Calu3 (cell line): ENCODE measurements at places on chromosomes 2 and 18. TPM values are rescaled to one million over a fixed set of nuclear protein-coding genes. Genes with fewer than 3 reads are reported as not detected.

The HEATR5B gene
- 12.2 and 13.1 TPM in 2 replicates for total RNA-seq

The FBLN7 gene
- 0.27 and 0.73 TPM in 2 replicates for total RNA-seq

The TFCP2L1 gene
- 21.1 and 29.8 TPM in 2 replicates for total RNA-seq

The RIT2 gene
- total RNA-seq = not detected in 2 replicates

The TYW5 gene
- 12.5 and 14.2 TPM in 2 replicates for total RNA-seq

DNA sequence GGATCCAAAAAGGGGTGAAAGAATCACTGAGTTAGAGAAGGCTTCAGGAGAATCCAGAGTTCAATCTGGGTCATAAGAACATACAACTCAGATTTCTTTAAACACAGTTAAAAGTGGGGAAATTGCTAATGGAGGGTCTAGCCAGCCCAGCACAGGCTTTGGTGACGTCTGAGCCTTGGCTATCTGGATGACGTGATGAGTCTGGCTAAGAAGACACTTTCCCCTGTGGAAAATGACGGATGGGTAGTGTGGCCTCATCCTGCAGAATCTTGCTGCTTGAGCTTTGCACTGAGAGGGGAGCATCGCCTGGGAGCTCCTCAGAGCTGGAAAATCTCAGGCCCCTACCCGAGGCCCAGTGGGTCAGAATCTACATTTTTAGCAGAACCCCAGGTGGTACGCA lies 19.2 kb downstream of the EDAR start:
- DNase-seq = no peak

DNA sequence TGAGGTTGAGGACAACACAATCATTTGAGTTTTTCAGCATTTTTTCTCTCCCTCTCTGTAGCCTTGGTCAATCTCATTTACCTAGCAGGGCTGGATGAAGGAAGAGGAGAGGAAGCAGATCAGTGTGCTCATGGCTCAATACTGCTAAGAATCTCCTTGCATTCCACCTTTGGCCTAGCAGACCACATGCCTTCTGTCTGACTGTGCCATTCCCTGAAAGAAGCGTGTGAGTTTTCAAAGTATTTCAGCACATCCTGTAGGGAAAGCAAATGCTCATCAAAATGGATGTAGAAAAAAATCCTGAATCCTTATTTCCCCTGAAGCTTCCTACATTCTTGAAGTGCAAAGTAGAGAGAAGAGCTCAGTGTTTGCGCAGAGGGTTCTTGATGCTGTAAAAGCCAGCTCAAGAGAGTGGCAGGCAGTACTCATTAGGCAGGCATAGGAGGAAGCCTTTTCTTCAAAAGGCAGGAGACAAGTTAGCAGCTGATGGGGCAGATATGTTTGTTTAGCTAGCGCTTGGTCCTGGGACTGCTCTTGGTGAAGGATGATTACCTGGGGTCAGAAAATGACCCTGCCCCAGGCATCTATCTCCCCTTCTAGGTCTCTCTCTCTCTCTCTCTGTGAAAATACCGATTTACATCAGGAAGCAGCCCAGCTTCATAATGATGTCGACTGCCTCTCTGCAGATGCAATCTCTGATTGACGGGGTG lies 14.4 kb upstream of the PIK3C3 start:
- DNase-seq = peak; percentile 9

- DNase-seq = no peak
These were observed 25.5 kb upstream of the SPTBN1 start for GRCh38 chr2:54430649-54431048.

- DNase-seq = peak; percentile 39
These were observed 26.2 kb downstream of the MMADHC start for GRCh38 chr2:149561309-149561926.

The DSG4 gene
- total RNA-seq = not detected in 2 replicates

GRCh38 chr18:35197296-35197695 lies 43.5 kb upstream of the ZNF397 start:
- no peak for DNase-seq

GRCh38 chr18:47613929-47614328 lies 316.5 kb downstream of the SMAD2 start:
- no peak for DNase-seq

The GALNT3 gene
- total RNA-seq = 75.0 and 79.8 TPM in 2 replicates

The HTRA2 gene
- total RNA-seq = 23.4 and 26.3 TPM in 2 replicates

GRCh38 chr2:21234464-21235120 lies 110.8 kb downstream of the TDRD15 start:
- DNase-seq = no peak

The DIPK1C gene
- total RNA-seq = not detected in 2 replicates

The RAB6C gene
- not detected in 2 replicates for total RNA-seq

- DNase-seq = no peak
These were observed 11.2 kb downstream of the KIAA2012 start for GRCh38 chr2:202084265-202084664.

GRCh38 chr2:95350774-95351597 lies 51.5 kb upstream of the FAHD2A start:
- DNase-seq = no peak

DNA sequence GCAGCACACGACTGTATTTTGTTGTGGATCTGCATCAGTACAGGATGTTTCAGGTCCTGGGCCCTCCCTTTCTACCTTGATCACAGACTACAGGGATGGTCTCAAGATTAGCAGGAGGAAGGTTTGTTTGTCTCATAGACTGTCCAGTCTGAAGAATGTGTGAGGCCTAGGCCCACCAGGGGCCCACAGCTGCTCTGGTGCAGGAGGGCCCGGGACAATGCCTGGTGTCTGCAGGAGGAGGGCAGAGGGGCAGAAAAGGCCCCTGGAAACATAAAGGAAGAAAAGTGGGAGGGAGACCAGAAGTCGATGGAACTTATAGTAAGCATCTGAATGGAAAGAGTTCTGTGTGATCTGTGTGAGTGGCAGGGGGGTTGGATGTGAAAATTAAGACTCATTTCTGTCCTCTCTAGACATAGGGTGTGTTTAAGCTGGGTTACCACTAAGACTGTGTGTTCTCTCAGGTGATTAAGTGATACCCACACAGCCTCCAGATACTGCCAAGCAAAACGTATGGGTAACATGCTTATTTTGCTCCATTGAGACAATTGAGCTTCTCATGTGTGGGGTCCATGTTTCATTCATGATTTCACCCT lies 33.4 kb upstream of the LPIN2 start:
- DNase-seq = no peak

The WNT10A gene
- 2.4 and 3.4 TPM in 2 replicates for total RNA-seq

- DNase-seq = no peak
These were observed 138.9 kb downstream of the PXDN start for GRCh38 chr2:1605102-1606045.

GRCh38 chr2:237051861-237052260 lies 33.8 kb upstream of the COPS8 start:
- no peak for DNase-seq

GRCh38 chr2:185245806-185246205 lies 492.8 kb upstream of the FSIP2 start:
- no peak for DNase-seq

The SPEG gene
- total RNA-seq = 13.4 and 16.7 TPM in 2 replicates

The VSNL1 gene
- total RNA-seq = not detected in 2 replicates

DNA sequence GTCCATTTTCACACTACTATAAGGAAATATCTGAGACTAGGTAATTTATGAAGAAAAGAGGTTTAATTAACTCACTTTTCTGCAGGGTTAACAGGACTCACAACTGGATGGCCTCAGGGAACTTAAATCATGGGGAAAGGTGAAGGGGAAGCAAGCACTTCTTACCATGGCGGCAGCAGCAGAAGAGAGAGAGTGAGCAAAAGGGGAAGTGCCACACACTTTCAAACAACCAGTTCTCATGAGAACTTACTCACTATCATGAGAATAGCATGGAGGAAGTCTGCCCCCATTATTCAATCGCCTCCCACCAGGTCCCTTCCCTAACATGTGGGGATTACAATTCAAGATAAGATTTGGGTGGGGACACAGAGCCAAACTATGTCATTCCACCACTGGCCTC lies 55.1 kb upstream of the NETO1 start:
- no peak for DNase-seq

GRCh38 chr2:134532537-134532936 lies 186.3 kb downstream of the TMEM163 start:
- DNase-seq = no peak

GRCh38 chr18:43869451-43870008 lies 592.2 kb upstream of the SYT4 start:
- no peak for DNase-seq

The FABP1 gene
- total RNA-seq = not detected in 2 replicates

The SUCLG1 gene
- 72.3 and 78.9 TPM in 2 replicates for total RNA-seq

GRCh38 chr2:27250652-27251379 lies 12.0 kb downstream of the SLC30A3 start:
- DNase-seq = no peak

GRCh38 chr2:15658911-15659310 lies 67.2 kb downstream of the DDX1 start:
- no peak for DNase-seq

GRCh38 chr2:23420840-23421476 lies 36.0 kb downstream of the KLHL29 start:
- no peak for DNase-seq

DNA sequence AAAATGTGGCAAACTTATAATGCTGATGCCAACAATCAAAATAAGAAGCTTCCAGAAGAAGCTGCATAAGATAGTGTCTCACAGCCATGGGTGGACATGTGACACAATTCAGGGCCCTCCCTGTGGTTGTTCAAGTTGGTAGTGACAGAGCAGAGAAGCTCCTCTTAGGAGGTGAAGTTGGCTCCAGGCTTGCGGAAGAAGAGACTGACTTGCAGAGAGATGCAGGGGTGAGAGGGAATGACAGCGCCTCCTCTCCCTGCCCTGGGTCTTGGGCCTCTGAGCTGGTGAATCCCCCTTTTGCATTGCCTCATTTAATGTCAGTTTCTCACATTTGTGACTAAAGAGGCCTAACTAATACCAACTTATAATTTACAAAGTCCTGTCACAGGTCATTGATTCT lies 23.0 kb upstream of the RHOB start:
- no peak for DNase-seq

- DNase-seq = no peak
These were observed 35.9 kb downstream of the INPP4A start for GRCh38 chr2:98480598-98480997.

DNA sequence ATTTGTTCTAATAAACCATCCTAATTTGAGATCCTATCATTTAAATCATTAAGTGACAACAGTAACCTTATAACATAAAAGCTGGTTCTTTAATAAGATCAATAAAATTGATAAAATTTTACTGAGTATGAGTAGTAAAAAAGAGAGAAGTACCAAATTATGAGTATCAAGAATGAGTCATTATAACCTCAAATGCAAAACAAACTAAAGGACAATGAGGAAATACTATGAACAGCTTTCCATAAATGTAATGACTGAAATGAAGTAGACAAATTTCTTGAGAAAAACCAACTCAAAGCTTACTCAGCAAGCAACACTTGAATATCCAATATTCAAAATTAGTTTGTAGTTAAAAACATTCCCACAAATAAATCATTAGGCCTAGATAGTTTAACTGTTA lies 433.0 kb downstream of the ZEB2 start:
- no peak for DNase-seq

The ST8SIA5 gene
- total RNA-seq = 0.02 TPM in 1 of 2 replicates, not detected in the other

The SKOR2 gene
- total RNA-seq = not detected in 2 replicates

- no peak for DNase-seq
These were observed 33.6 kb downstream of the ZCCHC2 start for GRCh38 chr18:62556397-62556796.

DNA sequence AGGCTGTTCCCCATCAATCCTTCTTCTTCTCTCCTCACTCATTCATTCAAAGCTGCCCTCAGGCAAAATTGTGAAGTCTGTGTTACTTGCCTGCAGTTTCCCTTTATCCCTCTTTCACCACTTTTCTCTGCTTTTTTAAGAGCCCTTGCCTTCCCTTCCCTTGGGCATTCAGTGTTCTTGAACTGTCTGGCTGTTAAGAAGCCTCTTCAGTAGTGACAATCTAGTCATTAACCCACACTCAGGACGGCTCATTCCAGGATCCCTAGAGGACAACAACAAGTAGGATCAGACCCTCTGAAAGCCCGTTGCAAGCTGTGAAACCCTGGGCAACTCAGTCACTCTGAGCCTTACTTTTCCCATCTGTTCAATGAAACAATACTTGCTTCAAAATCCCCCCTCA lies 615.7 kb downstream of the EPHA4 start:
- DNase-seq = no peak

GRCh38 chr2:124559236-124559635 lies 534.1 kb downstream of the CNTNAP5 start:
- no peak for DNase-seq

- DNase-seq = no peak
These were observed 144.3 kb upstream of the PELI1 start for GRCh38 chr2:64288321-64289193.

DNA sequence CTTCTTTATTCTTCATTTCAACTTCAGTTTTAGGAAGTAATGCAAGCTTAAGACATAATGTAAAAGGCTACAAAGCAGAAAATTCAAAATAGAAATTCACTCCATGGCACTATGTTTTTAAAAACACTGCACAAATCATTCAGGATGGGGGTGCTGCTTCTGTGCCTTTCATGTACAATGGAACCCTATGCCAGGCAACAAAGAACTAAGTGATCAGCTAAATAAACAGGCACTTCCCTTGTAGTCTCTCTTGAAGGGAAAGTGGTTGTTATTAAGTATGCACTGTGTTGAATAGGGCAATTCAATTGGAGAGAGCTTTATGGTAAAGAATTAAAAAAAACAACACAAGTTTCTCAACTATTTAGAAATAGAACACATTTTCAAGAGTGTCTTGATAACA lies 10.9 kb upstream of the ERBB4 start:
- no peak for DNase-seq

The WDPCP gene
- total RNA-seq = 7.4 and 9.0 TPM in 2 replicates

- no peak for DNase-seq
These were observed 3.9 kb upstream of the SOS1 start for GRCh38 chr2:39124746-39125057.

- peak; percentile 76 for DNase-seq
These were observed 39.3 kb downstream of the LCT start for GRCh38 chr2:135797497-135798274.

The CYP27C1 gene
- 0.07 TPM in 1 of 2 replicates, not detected in the other for total RNA-seq

GRCh38 chr2:38682008-38682575 lies 16.2 kb downstream of the GALM start:
- no peak for DNase-seq

The PRKAG3 gene
- total RNA-seq = not detected in 2 replicates

The CROCC2 gene
- not detected in 2 replicates for total RNA-seq

DNA sequence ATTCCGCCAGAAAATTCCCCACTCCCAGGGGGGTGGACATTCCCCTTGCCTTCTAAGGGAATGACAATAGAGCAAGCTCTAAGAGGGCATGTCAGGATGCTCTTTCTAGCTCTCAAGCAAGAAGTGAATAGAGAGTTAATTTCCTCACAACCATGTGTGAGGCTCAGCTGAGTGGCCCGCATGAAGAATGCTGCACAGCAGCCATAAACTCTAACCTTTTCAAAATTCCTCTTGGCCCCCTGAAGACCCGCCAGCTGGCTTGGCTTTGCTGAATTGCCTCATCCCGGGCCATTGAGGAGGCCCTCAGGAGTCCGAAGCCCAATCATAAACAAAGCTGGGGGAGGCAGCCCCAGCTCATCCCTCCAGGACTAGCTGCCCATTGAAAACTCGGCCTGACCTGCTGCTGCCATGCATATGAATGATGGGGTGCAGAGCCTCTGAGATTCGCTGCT lies 38.2 kb downstream of the NRP2 start:
- no peak for DNase-seq
